ENCODE measurements at places on chromosomes 5 and 9.

- no peak for DNase-seq
Observed at GRCh38 chr9:24218656-24219055, 327.0 kb downstream of the IZUMO3 start.

DNA sequence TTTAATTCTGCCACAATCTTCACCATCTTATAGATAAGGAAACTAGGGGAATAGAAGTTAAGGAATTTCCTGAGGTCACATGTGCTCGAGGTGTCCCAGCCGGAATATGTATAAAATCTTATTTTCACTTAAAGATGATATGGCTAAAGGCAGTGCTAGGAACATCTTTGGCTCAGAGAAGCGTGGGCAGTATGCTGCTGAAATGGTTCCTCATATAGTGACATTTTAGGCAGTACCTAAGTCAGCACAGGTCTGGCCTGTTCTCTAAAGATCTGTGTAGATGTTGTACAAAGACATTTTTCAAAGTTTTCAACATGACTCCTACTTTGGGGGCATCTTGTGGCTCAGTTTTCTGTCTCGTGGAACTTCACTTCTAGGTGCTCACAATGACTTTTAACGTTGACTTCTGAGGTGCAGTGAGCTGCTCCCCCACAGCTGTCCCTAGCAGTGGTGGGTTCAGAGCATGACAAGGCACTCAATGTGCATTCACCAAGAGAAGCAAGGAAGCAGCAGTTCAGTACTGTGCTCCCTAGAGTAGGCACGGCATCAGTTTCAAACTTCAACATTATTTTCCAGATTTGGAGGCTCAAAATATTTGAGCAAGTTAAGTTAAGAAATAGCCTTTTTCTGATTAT, 40.3 kb downstream of the TNFAIP8 start:
- DNase-seq = no peak

GRCh38 chr9:69697475-69697874, 25.3 kb upstream of the APBA1 start:
- DNase-seq = no peak

DNA sequence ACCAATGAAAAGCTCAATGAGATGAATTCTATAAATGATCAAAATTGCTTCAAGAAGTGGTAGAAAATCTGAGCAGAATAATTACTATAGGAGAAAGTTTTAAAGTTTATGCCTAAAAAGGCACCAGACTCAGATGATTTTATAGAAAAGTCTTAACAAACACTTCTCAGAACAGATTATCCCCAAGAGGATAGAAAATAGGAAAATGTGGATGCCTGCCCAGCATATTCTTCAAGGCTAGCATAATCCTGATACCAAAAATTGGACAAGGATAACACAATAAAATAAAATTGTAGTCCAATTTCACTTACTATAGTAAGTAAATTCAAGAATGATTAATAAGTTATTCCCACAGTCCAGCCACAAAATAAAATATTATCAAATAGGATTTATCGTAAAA, 397.0 kb downstream of the NR2F1-AS1 start:
- DNase-seq = no peak

DNA sequence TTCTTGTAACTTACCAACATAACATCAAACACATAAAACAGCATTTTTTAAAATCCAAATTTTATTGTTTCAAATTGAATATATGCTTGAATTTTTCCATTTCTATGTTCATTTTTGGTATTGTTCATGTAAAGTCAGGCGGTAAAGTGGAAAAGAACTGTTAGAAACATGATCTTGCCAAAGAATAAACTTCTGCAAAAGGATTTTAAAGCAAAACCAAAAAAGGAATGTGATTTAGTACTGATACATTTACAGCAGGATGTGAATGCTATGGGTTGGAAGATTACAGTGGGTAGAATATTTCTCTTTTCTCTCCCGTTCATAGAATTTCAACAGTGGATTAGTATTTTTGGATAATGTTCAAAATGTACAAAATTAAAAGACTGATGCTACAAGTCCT, 277.2 kb upstream of the MPDZ start:
- DNase-seq = no peak

DNA sequence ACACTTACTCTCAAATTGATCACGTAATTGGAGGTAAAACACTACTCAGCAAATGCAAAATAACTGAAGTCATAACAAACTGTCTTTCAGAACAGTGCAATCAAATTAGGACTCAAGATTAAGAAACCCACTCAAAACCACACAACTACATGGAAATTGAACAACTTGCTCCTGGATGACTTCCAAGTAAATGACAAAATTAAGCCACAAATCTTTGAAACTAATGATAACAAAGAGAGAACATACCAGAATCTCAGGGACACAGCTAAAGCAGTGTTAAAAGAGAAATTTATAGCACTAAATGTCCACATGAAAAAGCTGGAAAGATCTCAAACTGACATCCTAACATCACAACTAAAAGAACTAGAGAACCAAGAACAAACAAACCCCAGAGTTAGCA, 540.5 kb upstream of the CDH18 start:
- no peak for DNase-seq
